ENCODE measurements at places on chromosomes 6 and 20. TPM values are rescaled to one million over a fixed set of nuclear protein-coding genes. Genes with fewer than 3 reads are reported as not detected.
A peak's percentile ranks its signal among the peaks of the same experiment; 100 is the strongest.

DNA sequence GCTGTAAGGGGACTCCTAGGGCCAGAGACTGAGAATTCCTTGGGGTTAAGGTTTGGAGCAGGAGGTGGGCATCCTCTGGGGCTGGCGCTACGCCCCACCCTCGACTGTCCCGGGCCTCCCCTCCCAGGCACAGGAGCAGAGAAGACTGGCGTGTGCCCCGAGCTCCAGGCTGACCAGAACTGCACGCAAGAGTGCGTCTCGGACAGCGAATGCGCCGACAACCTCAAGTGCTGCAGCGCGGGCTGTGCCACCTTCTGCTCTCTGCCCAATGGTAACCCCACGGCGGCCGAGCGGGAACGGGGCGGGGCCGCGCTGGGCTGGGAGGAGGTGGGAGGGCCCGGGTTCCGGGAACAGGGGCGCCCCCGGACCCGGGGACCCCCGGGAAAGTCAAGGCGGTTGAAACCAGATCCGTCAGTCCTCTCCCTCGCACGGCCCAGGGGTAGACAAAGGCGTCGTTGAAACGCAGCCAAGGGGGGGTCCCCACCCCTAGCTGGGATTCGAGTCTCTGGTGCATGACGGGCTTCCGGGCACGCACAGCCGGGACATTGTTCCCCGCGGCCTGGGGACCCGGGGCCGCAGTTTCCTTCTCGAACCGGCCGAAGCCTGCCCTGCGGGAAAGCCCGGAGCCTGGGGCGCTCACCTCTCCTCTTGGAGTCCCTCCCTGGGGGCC lies 844 bp downstream of the WFDC2 start:
- no peak for DNase-seq

- no peak for DNase-seq
Measured at GRCh38 chr6:77638129-77638830, 14.6 kb upstream of the MEI4 start.

Gene GSTA1
- total RNA-seq = not detected

Gene DUSP15
- total RNA-seq = not detected

- DNase-seq = no peak
Measured at GRCh38 chr6:124479991-124480430, 482.2 kb upstream of the RNF217 start.

Gene PLN
- not detected for total RNA-seq

Gene LRFN2
- 0.25 TPM for total RNA-seq

DNA sequence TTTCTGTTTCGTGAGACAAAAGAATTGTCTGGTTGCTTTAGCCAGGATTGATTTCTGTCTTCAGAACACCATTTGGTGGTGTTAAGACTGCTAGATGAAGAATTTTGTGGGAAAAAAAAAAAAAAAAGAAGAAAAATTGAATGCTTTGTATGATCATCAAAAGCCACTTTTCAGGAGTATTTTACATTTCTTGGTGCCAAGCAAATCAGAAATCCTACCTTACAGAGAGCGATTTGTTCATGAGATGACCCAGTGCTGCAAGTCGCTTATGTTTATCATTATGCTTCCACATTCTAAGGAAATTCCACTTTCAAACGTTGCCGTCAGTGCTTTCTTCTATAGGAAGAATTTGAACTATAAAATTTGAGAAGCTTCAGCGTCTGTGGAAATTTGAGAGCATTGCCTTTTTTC lies 228.7 kb downstream of the BCKDHB start:
- DNase-seq = no peak

DNA sequence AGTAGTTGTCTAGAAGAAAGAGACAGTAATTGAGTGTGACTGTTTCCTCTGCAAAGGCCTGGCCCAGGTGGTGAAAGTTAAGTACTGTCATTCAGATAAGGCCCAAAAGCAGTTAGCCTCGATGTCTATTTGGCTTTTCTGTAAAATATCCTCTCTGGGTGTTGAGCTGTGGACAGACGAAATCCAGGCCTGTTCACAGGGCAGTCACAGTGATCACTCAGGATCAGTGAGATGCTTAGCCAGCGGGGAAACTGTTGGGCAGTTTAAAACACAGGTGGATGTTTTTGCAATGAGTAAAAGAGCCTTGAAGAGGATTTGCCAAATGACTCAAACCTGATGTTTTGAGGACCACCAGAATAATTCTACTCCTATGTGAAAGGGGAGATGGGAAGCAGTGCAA lies 22.0 kb upstream of the PRDM1 start:
- no peak for DNase-seq

DNA sequence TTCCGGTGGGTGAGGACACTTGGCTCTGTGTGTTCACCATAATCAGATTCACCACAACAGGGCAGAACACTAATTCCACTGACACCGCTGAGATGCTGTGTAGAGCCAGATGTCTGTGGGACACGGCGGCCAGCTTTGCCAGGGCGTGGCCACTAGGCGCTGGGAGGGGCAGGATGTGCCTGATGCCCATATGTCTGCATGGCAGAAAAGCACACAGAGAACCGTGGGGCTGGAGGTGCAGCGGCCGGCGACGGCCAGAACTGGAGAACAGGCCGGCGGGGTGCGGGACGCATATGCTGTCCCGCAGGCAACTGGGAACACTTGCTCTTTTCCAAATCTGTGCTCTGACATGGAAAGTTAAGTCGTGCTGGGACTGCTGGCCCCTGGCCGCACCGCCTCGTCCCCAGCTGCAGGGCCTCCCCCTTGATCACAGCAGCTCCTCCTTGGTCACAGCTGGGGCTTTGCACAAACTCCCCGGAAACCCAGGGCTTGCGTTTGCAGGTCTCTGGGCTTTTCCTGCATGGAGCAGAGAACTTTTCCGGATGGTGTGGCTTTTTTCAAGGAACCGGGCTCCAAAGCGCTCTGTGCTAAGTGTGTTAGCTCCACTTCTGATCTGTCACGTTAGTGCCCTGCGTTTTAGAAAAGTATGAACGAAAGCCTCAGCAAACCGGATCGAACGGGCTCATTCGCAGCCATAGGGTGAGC lies 31.1 kb downstream of the NTSR1 start:
- DNase-seq = peak; percentile 61

GRCh38 chr6:33927616-33928015 lies 123.8 kb upstream of the MLN start:
- DNase-seq = no peak

Gene PPP2R5D
- 62.0 TPM for total RNA-seq

Gene VSX1
- not detected for total RNA-seq

DNA sequence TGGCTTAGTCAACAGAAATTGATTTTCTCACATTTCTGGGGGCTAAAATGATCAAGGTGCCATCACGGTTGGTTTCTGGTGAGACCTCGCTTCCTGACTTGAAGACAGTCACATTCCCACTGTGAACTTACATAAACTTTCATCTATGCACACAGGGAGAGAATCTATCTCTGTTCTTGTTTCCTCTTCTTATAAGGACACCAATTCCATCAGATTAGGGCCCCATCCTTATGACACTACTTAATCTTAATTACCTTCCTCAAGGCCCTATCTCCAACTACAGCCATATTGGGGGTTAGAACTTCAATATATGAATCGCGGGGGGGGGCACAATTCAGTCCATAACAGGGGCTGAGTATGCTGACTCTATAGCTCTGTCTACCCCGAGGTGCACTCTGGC lies 10.6 kb upstream of the SCGN start:
- DNase-seq = no peak

DNA sequence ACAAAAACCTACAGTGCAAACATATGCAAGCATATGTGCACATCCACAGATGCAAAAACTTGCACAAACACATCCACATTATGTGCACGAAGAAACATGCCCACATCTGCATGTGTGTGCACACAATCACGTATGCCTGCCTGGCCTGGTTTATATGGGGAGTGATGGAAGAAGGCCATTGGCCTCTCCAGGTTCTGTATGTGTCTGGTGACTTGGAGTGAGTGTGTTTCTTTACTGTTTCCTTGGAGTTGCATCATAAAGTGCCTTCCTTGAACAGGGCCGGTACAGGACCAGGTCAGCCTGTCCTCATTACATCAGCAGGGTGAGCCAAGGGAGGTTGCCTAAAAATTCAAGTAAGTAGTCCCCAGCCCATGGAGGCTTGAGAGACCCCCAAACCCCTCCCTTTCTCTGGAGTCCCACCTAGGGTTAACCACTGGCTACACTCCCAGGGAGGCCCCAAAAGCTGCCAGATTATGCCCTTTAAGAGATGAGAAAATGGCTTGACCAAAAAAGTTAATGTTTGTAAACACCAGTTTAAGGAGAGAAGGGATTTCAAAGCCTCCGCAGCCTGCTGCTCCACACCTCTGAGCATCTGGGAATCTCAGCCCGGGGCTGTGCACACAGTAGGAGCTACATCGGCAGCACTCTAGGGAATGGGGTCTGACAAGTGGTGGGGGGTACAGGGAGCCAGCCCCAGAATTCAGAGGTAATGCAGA lies 140.8 kb downstream of the VEGFA start:
- DNase-seq = no peak

DNA sequence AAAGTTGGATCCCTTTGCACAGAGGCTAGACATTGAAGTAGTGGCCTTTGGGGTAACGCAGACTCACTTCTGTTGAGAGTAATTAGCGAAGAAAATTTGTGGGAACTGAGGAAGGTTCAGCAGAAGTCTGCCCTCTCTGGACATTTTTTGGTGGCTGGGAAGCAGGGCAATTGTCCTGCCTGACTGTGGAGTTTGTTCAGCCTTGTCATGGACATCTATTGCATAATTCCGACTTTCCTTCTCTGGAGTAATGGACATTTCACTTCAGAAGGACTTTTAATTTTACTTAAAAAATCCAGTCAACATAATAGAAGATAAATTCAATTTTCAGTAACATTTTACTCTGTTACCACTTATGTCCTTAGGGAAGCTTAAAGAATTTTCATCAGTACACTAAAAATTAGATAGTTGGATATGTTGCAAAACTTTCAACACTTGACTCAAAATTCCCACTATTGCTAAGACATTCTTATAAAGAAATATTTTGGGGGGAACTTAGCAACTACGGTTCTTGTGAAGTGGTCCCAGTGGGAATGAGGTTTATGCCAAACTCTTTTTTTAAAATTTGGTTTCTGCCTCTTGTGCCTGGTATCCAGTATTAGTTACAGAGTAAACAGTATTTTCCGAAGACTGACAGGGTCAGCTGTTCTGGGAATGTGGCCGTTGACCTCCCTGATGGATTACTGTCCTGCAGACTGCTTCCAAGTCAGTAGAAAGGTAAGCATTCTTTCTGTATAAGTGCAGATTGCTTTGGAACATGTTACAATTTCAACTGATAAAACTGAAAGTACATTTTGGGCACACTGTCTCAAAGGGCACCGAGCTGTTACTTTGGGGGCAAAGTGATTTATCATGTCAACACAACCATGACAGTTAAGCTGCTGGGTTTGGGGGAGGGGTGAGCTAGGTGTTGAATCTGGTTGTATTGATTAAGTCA lies 100.6 kb upstream of the MLIP start:
- DNase-seq = no peak

Gene SLC35B2
- total RNA-seq = 30.1 TPM

DNA sequence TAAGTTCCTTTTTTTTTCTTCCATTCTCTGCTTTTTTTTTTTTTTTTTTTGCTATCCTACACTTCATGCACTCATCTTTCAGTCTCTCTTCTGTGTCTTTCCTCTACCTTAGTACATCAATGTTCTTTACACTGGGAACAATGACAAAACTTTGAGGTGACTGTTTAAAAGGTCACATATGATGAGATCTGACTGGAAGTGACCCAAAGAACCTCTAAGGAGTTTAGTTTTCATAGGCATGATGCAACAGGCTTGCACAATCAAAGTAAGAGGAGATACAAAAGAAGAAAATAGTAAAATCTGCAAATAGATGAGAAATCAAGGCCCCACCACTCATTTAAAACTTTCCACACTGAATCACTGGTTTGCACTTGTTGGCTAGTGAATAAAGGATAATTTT lies 840.8 kb downstream of the TBC1D32 start:
- DNase-seq = no peak

DNA sequence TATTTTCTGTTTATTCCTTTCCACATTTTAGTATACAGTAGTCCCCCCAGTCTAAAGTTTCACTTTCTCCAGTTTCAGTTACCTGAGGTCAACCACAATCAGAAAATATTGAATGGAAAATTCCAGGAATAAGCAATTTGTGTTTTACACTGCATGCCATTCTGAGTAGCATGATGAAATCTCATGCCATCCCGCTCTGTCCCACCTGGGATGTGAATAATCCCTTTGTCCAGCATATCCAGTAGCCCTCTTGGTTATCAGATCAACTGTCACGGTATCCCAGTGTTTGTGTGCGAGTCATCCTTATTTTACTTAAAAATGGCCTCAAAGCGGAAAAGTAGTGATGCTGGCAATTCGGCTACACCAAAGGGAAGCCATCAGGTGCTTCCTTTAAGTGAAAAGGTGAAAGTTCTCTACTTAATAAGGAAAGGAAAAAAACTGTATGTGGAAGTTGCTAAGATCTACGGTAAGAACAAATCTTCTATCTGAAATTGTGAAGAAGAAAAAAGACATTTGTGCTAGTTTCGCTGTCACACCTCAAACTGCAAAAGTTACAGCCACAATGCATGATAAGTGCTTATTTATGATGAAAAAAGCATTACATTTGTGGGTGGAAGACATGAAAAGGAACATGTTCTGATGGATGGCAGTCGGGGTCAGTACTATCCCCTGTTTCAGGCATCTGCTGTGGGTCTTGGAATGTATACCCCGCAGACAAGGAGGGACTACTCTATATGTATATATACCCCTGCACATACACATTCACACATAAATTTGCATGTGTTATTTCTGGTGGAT lies 11.3 kb downstream of the NOX3 start:
- DNase-seq = no peak

GRCh38 chr6:34096193-34096592 lies 49.7 kb downstream of the GRM4 start:
- no peak for DNase-seq

DNA sequence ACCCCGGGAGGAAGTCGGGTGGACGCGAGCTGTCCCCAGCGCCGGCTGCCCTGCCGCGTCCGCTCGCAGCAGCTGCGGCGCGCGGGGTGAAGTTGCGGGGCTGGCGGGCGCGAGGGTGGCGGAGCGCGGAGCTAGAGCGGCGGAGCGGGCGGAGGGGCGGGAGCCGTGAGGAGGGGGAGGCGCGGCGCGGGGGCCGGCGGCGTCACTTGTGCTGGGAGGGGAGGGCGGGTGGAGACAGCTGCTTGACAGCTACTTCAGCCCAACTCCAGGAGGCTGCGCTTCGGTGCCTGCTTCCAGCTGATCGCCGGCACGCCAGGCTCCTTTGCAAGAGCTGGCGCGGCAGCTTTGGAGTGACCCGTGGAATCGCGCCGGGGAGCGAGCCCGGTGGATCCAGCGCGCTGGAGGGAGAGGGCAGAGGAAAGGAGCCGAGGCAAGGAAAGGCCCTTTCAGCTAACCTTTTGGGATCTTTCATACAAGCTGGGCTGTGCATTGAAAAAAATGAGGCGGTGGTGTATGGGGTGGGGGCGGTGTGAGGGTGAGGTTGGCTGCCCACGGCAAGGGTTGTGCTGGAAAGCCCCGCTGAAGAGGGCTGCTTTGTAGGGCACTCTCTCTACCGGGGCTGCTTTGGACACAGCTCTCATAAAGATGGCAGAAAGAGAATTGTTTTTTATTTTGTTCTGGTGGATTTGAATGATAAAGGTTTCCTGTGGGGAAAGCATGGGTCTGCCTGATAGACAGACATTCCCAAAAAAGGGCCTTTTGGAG lies 24.6 kb downstream of the RIPOR2 start:
- no peak for DNase-seq

Gene OOEP
- total RNA-seq = 0.57 TPM

- DNase-seq = no peak
Measured at GRCh38 chr6:170314983-170315382, 8.4 kb downstream of the FAM120B start.

- peak; percentile 37 for DNase-seq
Measured at GRCh38 chr6:169803271-169803811, 51.9 kb downstream of the ERMARD start.
